Renal pelvis (tissue), 12 donors: ENCODE measurements at places on chromosomes 7 and 10.

DNA sequence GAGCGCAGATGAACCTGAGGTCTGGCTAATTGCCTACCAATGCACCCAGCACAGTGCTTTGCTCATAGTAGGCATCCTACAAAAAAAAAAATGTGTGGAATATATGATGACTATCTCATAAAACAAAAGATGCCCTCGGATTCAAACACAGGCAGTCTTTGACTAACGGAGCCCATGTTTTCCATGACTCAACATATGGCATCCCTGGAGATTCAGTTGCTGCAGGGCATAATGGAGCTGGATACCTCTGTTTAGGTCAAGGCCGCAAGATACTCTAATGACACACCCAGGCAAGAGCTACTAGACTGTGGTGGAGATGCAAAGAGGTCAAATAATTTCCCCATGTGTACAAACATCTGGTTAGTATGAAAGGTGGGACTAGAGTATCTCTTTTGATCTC is 16.3 kb downstream of the CUBN start:
- no peak for DNase-seq

GRCh38 chr10:74851831-74852230 is 25.4 kb downstream of the KAT6B start:
- DNase-seq: no peak

GRCh38 chr7:105826143-105826542 is 50.3 kb downstream of the ATXN7L1 start:
- no peak for DNase-seq

DNA sequence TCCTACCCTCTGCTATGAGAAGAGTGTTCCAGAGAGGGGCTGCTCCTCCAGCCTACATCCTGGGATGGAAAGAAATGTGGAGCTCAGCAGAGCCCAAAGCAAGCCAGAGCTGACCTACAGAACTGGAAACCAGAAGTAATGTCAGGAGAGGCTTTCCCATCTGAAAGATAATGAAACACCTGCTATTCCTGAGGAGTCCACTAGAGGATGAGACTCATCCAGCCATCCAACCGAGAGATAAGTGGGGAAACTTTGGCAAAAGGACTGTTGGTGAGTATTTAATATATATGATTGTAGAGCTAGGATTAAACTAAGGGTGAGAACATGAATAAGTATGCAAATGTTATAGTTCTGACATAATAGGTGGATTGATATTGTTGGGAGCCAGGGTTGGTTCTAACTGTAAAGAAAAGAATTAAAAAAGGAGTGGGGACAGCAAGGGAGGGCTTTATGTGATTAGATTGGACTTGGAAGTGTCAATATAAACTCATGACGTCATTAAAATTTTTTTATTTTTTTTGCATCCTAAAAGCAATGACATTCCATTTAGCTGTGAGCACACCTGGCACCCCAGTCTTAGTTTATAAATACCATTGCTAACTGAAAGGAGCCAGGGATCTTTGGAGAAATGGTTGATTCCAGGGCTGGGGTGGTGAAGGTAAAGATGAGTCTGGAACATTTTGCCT is 312.8 kb upstream of the NFE2L3 start:
- no peak for DNase-seq

GRCh38 chr10:210297-210696 is 75.0 kb downstream of the ZMYND11 start:
- DNase-seq: no peak

DNA sequence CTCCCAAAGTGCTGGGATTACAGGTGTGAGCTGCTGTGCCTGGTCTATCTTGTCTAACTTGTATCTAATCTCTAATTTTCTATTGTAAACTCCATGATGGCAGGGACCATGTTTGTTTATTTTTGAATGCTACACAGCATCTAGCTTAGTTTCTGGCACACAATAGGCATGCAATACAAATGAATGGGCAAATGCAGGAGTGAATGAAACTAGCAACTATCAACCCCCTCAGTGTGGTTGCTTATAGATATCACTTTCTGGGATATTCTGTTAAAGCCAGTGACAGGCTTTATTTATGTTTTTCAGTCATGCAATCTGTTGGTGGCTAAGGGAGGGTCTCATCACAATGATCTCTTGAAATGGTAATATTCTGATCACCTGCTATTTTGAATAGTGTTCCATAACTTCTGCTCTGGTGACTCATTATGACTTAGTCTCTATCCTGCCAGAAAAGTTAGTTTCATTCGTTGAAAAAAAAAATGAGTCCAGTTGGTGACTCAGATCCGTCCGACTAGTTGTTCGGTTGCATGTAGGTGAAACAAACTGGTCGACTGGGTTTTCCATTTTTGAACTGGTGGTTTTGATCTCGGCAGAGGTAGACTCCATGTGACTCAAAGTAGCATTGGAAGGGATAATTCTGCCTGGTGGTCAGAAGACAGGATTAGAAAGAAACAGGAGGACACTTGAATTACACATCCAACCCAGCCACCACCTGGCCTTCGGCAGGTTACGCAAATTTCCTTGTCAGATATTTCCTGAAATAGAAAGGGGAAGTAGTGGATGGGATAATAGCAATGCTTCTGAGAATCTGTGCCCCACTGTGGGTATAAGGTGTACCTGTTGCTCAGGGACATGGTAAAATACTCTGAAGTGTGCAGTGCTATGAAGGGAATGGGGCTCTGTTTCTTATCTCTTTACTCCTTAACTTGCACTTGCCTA is 76.8 kb downstream of the GATA3 start:
- DNase-seq: no peak
